Renal pelvis (tissue), 12 donors: ENCODE measurements at places on chromosomes 3 and 15. TPM values are rescaled to one million over a fixed set of nuclear protein-coding genes. Genes with fewer than 3 reads are reported as not detected.

- DNase-seq = peak; percentile 19
These were observed 1.5 kb downstream of the CTDSPL start for GRCh38 chr3:37862903-37863815.

DNA sequence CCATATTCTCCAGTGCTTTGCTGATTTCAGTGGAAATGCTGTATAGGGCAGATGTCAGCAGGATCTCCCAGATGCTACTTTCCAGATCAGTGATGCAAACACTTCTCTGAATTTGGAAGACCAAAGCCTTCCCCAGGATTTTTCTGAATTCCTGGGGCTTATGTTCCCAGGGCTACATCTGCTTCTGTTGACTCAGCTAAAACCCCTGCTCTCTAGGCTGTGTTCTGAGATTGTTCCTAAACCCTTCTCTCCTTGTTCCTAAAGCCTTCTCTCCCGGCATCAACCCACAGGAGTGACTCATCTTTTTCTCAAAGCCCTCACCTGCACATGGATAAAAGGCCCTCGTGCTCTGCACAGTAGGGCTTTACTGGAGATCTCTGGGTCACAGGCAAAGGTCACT, 35.5 kb downstream of the FAH start:
- DNase-seq = no peak

DNA sequence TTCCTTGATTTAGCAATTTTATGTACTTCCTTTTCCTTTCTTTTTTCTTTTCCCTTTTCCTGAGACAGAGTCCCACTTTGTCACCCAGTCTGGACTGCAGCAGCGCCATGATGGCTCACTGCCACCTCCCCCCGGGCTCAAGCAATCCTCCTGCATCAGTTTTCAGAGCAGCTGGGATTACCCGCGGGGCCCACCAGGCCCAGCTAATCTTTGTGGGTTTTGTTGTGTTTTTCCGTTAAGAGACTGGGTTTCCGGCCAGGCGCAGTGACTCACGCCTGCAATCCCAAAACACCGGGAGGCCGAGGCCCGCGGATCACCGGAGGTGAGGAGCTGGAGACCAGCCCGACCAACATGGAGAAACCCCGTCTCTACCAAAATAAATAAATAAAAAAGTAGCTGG, 17.7 kb downstream of the GOLGA8S start:
- DNase-seq = no peak

DNA sequence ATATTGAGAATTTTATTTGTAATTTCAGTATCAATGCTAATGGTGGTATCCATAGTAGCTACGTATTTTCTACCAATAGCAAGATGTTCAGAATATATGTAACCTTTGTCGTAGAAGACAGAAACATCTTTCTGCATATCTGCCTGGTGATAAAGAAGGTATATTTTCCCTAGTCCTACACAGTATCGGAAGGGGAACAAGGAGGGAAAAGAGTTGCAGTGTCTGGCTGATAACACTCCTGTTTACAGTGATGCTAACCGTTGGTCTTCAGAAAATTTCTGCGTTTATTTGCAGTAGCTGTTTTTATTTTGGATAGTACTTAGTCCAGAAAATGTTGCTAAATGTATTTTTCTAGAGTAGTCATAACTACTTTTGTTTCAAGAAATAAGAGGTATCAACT, 25.2 kb downstream of the TSC22D2 start:
- no peak for DNase-seq

GRCh38 chr15:47801522-47801921, 84.2 kb downstream of the SEMA6D start:
- no peak for DNase-seq

The GOLGA8G gene
- not detected for polyA plus RNA-seq
